ENCODE measurements at places on chromosomes 2 and 18.

- no peak for DNase-seq
Observed at GRCh38 chr2:27730980-27731691, 40.4 kb upstream of the MRPL33 start.

GRCh38 chr2:160138406-160138805 is 61.7 kb downstream of the ITGB6 start:
- no peak for DNase-seq

- peak; percentile 54 for DNase-seq
Observed at GRCh38 chr18:48320639-48320945, 88.6 kb downstream of the ZBTB7C start.

DNA sequence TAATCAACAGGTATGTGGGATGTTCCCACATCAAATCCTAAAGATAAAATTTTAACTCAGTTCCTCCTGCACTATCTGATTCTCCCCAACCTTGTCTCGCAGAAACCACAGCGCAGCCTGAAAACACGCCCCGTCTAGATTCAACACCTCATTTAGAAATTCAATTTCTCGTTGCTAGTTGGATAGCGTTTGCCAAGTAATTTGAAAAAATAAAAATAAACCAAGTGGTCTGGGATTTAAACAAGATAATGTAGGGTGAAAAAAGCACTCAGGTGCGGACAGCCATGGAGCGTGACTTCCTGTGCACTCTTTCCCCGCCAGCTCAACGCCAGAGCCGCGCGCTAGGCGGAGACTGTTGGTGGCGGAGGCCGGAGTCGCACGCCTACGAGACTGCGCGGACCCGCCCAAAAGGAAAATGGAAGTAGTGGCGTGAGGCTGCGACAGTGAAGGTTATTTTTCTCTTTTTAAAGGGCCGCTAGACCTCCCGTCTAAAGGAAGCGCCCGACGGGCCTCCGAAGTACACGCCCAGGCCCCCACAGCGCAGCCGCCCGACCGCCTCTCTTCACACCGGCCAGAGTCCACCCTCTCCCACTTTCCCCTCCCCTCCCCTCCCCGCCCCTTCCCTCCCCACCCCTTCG is 615 bp upstream of the CCNT2 start:
- DNase-seq, result no peak

DNA sequence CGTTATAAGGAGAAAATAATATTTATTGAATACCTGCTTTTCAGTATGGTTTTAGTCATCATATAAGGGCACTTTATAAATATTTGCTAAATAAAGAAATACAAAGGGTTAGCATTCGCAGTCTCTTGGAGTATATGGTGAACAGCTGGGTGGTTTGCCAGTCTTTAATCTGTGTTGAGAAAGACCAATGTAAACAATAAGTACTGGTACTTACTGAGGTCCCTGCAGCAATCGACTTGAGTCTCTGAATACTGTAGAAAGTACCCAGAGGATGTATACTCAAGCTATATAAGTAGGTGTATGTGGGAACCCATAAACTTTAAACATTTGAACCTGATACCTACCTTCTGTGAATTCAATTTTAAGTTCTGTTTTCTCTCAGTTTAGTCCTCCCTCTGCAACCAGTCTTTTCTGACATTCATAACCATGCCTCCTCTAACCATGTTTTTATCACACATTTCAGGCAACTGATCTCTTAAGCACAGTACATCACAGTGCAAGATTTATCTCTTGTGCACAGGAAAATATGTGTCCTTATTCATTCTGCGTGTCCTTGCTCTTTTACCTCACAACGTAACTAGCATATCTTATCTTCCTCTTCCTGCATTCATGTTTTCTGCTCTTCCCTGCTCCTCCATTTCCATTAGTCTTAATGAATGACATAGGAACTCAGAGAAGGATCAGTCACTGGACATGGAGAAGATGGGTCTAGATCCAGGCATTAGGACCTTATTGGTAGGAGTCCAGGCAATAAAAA is 21.7 kb downstream of the C18orf63 start:
- no peak for DNase-seq
